ENCODE measurements at places on chromosomes 1 and 21.

DNA sequence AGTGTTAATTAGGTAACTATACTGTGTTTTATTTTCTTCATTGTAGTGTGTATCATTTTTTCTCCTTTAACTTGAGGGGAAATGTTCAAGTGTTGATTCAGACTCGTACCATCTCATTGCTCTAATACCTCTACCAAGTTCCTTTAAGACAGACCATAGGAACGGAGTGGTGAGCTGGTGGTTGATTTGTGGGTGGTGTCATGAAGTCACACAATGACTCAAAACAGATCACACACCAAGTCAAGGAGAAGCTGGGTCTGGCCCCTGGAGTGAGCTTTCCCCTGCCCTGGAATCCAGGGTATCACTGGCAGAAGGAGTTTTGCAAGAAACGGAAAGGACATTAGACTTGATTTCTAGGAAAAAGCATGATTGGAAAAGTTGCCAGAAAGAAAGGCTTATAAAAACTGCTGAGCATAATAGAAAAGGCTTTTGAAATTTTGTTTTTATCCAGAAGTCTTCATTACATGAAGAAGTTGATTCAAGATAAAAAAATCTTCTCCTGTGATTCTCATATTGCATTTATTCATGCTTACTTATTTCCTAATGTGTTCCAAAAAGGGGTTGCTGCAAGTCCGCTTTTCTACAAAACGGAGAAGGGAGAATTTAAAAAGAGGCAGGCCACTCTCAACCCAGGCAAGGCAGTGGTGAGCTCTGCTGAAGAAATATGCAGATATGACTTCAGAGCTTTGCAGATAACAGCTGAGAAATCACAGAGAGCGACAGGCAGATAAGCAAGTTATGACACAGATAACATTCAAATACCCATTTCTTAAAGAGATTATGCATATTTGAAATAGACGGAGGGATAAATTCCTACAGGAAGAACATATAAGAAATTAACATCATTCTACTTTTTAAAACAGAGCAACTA is 79.7 kb downstream of the TBX19 start:
- DNase-seq: no peak

DNA sequence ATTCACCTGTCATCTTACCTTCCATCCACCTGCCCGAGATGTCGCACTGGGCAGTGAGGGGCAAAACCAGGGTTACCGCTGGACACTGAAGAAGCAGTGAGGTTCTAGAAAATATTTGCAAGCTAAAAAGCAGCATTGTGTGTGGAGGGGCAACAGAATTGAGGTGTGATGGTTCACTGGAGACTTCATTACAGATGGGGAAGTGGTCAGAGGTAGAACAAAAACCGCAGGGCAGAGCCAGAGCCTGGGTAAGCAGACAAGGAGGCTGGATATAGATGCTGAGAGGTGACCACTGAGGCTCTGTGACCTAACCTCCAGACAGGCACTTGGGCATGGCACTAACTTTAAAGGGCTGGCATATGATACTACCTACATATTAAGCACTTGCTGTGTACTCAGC is 363.9 kb upstream of the PROX1 start:
- DNase-seq: no peak

DNA sequence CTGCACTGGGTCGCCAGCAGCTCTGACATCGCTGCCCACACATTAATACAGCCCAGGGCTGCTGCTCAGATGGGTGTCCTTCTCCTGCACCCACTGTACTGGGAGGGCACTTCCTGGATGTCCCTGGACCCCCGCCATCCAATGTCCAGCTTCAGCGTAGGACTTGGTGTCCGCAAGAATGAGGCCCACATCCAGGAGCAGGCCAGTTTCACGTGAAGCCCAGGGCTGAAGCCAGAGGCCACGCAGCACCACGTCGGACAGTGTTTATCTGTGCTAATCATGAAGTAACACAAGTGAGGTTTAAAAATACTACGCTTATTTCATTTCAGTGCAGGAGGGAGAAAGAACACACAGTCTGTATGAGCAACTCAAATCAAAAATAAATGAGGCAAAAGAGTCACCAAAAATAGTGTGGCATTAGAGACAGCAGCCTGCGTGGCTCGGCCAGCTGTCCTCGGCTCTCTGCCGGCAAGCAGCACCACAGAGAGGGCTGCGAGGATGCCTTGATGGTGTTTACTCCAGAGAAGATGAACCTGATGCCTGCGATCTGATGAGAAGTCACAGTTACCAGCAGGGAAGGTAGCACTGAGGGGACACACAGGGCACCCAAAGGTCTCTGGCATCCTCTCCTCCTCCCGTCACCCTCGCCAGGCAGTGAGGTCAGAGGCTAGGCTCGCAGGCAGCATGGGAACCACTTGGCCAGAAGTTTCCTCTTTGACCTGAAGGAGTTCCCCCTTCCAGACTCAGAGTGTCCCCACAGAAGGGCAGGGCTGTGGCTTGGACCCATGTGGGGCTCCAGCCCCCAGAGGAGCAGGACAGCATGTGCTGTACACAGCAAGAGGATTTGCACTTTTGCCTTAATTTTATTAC is 22.1 kb upstream of the NPHP4 start:
- DNase-seq: no peak

DNA sequence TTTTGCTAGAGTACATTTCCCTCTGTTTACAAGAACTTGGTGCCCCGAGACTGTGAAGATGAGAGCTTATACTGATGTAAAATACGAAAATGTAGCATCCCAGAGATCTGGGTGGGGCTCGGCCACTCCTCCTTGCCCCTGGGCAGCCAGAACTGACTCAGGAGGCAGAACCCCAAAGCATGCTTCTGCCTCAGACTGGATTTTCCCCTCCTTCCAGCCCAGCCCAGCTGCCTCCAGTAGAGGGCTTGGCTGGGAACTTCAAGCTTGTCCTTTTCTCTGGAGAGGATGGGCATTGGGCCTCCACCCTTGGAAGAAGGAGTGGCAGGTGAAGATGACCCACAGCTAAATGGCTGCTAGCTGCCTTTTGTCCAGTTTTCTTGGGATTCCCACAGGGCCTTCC is 24.3 kb upstream of the BTG2 start:
- DNase-seq: no peak

- DNase-seq: no peak
Observed at GRCh38 chr1:150765296-150765976, at the start of gene CTSS. Gene CTSS (minus strand): TSS chr1:150765778. CDS start chr1:150764763, 1,015 bp downstream.
